ENCODE measurements at places on chromosomes 16 and 17.

DNA sequence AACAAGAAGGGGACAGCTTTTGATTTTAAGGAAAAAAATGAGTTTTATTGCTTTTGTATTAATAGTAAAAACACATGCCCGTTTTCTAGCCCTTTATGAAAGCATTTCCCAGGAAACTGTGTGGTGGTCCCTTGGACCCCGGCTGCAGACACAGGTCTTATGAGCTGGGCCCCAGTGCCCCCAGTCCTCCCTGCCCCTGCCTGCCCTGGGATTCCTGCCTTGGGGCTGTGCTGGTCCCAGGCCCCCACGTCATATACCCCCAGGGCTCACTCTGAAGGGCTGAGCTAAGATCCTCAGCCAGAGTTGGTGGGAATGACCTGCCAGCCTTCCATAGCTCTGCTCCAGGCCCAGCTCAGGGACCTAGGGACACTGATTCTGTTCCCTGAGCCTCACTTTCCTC lies 30.8 kb downstream of the GINS2 start:
- no peak for DNase-seq

DNA sequence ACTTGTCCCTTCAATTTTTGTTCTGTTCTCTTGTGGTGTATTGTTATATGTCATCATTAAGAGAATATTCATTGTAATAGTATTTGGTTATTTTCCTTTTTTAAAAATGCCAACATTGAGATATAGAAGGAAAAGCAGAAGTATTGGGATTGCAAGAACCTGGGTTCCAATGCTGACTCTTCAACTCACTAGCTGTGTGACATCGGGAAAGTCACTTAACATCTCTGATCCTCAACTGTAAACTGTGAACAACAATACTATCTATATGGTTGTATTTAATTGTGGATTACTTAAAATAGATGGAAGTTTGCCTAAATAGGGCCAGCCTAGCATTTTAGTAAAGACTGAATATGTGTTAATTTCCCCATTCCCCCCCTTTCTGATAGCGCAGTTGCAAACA lies 55.8 kb downstream of the TMEM186 start:
- DNase-seq: no peak

DNA sequence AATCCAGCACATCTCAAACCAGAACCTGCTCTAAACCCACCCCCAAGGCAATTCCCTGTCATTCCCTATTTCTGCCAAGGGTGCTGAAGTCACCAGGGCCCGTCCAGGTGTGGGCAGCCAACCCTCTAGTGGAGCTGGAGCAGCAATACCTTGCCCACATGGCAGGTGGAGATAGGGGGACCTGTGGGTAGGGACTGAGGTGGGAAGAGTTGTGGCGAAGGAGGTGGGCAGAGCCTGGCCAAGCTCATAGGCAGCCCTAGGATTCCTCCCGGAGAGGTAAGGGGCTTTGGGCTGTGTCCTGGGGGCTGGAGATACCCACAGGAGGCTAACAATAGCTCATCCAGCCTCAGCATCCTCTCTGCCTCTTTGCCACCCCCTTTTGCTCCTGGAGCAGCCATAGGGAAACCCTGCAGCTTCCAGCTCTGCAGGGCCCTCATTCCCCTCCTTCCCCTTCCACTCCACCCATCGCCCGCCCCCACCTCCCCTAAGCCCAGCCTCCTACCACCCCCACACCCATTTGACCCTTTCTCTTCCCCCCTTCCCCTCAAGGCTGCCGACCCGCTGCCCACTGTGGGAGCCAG lies 30.4 kb upstream of the CRHR1 start:
- no peak for DNase-seq

DNA sequence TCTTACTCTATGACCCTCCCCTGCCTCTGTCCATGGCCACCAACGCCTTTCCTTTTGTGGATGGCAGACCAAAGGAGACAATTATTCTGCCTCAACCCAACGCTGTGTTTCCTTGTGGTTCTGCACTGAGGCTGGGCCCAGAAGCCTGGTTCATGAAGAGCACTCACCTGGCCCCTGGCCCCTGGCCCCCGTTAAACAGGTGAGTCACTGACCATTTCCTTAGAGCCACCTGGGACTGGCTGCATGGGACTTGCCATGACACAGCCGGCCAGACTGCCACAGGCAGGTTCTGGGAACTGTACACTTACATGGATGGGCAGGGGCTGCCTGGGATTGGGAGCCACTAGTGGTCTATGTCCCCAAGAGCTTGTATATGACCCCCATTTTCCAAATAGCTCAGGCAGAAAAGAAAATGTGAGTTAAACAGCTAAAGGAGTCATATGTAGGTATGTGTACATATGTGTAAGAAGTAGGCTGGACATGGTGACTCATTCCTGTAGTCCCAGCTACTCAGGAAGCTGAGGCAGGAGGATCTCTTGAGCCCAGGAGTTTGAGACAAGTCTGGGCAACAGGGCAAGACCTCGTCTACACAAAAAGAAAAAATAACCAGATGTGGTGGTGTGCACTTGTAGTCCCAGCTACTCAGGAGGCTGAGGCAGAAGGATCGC lies 181.9 kb upstream of the CACNG5 start:
- DNase-seq: no peak

DNA sequence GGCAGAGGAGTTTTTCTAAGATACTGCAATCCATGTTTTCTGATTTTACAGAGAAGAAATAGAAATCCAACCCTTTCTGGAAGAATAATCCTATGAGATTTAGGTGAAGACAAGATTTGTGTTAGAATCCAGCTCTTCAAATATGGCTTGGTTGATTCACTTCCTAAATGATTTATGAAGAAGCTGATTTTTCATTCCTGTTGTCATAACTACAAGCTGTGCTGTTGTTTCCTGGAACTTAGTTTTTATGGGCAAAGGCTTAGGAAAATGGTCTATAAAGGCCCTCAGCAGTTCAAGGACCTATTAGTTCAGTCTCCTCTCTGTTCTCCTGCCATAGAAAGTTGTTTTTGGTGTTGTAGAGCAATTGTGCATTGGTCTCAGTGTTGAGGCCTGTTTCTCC lies 174.2 kb upstream of the FAM20A start:
- DNase-seq: peak; percentile 27

DNA sequence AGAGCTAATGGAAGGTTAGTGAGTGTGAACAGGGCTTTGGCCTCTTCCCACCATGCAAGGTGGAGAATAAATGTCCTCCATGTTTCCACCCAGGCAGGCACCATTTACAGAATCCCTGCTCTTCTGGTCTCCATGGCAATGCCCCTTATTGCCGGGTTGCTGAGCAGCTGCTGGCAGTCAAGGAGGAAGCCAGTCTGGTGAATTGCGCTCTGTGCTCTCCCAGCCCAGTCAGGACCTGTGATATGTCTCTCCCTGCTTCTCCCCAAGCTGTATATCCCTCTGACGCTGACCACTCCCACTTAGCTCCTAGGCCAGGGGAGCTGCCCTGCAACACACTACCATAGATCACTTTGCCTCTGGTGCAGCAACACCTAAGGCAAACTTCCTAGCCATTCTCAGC lies 402.1 kb upstream of the ERCC4 start:
- DNase-seq: no peak

DNA sequence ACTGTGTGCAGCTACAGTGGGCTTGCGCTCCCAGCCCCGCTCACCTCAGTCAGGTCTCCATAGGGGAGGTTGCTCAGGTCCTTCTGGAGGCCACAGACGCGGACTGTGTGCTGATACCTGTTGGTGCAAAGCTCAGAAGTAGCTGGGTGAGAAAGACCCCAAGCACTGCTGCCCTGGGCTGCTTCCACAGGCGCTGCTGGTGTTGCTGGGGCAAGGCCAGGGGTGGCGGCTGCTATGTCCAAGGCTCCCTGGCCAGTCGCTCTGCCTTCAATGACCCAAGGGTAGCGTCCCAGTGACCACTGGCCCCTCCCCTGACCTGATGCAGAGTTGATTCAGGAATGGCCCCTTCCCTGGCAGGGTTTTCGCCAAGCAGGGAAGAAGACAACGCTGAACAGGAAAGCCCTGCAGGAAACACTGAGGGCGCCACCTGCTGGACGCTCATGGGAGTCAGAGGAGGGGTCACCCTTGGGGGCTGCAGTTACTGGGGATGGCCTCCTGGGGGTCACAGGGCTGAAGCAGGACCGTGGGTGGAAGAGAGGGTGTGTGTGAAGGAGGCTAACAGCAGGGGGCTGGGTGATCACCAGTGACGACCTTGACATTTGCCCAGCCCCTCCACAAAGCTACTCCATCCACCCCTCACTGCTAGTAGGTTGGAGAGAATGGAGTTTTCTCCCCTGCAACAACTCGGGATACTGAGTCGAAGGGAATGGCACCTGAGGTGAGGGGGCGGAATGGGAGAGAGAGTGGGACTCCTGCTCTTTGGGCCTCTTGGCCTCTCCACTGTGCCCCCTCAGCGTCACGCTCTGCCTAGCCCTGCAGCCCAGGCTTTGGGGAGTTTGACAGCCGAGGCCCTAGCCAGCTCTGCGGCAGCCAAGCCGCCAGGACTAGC lies 38.3 kb downstream of the ABCC12 start:
- peak; percentile 33 for DNase-seq

- peak; percentile 73 for DNase-seq
Measured at GRCh38 chr16:89216315-89217137, 977 bp upstream of the ZNF778 start.

- no peak for DNase-seq
Measured at GRCh38 chr17:13996748-13997147, 72.6 kb upstream of the COX10 start.

- no peak for DNase-seq
Measured at GRCh38 chr16:70495425-70496182, 27.8 kb downstream of the COG4 start.

DNA sequence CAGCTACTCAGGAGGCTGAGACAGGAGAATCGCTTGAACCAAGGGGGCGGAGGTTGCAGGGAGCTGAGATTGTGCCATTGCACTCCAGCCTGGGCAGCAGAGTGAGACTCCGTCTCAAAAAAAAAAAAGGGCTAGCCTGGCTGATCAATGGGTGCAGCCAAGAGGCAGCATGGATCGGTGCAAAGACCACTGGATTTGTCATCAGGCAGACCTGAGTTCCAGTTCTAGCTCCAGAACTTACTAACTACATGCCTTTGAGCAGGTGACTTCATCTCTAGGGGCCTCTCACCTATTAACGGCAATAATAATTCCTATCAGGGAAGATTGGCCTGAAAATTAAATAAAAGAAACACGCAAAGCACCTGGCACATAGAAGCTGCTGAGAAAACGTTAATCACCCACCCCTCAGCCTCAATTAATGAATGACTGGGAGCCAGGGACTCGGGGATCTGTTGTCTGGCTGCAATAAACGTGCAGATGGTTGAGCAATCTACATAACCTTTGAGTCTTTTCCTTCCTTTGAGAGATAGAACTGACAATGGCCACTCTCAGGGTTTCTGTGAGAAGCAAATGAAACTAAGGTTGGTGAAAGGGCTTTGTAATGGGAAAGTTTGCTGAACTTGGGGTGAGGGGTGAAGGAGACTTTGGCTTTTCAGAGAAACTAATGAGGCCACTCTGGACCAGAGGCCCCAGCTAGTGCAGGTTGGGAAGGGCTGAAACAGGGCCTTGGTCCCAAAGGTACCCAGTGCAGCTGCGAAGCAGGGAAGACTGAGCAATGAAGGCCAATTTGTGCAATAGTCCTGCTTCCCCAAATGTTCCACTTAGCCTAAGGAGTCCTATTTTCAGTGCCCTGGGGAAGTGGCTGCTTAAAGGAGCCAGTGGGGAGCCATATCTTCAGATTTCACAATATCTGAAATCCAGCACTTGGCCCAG lies 7.6 kb downstream of the SEZ6L2 start:
- DNase-seq: no peak

DNA sequence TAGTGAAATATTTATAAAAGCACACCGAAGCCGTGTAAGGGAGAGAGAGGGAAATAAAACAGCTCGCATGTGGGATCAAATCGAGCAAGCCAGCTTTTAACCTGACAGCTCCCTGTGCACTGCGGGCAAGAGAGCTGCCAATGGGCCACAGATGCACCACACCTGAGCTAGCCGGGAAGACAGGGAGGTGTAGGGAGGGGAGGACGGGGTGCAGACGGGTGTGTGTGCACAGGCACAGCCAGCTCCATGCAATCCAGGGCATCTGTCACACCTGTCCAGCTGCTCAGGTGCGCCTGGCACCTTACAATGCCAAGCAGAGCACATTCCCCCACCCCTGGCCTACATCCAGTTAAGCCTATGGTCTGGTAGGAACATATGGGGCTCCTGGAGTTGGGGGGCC lies 70.0 kb downstream of the C16orf78 start:
- DNase-seq: no peak

GRCh38 chr16:18932243-18932987 lies 6.2 kb upstream of the SMG1 start:
- peak; percentile 38 for DNase-seq

GRCh38 chr17:5121186-5121841 lies 5.5 kb downstream of the USP6 start:
- DNase-seq: no peak

- DNase-seq: peak; percentile 82
Measured at GRCh38 chr16:89701425-89702406, at the start of gene SPATA2L. Gene SPATA2L (minus strand): TSS chr16:89701705. CDS start chr16:89701232, 473 bp downstream.

- no peak for DNase-seq
Measured at GRCh38 chr17:78409191-78409928, 30.9 kb downstream of the PGS1 start.

GRCh38 chr17:2796164-2797125 lies at the start of gene RAP1GAP2:
Gene RAP1GAP2 (plus strand): TSS chr17:2796438. CDS start chr17:2796528, 90 bp downstream.
- DNase-seq: no peak

GRCh38 chr17:81591971-81592370 lies 39.8 kb upstream of the FAAP100 start:
- DNase-seq: no peak

DNA sequence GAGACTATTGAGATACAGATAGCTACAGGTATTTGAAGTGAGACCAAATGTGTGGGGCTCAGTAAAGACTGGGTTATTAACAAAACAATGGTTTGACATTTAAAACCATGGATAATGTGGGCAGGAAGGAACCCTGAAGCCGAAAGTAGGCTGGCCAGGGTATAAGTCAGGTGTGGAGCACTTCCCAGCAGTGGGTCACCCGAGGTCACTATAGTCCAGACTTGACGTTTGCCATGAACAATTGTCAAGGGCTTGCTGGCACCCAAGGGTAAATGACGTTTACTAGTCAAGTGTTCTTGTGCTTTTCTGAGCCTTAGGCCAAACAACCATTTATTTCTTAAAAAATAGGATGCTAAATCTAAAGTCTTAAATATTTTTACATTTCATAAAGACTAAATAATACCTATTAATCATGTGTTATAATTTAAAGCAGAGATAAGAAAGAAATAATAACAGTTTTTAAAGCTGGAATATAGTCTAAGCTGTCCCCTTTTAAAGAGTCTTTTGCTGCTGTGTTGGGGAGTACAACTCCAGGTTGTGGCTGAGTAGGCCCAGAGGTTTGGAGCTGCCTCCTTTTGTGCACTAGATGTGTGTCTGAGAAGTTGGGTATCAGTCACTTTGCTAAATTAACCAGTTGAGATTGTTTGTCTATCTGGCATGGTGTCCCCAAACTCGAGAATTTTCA lies 15.7 kb downstream of the ALDH3A2 start:
- no peak for DNase-seq

GRCh38 chr17:83182620-83183101 lies 103.3 kb downstream of the METRNL start:
- no peak for DNase-seq

DNA sequence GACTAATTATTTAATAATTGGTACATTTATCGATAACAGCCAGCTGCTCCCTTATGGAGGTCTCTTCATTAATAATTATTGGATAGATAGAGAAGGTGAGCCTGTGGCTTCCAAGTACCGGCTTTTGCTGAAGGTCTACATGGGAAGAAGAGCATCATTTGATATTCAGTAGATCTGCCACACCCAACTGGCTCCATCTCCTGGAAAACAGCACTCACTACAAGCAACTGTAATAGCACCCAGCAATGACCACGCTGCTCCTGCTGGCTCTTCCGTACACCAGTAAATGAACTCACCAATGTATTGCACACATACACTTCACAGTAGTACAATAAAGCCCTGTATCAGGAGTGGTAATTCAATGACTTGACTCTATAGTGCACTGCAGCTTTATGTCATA lies 19.5 kb downstream of the MARVELD3 start:
- peak; percentile 25 for DNase-seq

Measured in astrocyte of the spinal cord (primary cell).